LoVo (cell line): ENCODE measurements at places on chromosomes 2 and 18.

DNA sequence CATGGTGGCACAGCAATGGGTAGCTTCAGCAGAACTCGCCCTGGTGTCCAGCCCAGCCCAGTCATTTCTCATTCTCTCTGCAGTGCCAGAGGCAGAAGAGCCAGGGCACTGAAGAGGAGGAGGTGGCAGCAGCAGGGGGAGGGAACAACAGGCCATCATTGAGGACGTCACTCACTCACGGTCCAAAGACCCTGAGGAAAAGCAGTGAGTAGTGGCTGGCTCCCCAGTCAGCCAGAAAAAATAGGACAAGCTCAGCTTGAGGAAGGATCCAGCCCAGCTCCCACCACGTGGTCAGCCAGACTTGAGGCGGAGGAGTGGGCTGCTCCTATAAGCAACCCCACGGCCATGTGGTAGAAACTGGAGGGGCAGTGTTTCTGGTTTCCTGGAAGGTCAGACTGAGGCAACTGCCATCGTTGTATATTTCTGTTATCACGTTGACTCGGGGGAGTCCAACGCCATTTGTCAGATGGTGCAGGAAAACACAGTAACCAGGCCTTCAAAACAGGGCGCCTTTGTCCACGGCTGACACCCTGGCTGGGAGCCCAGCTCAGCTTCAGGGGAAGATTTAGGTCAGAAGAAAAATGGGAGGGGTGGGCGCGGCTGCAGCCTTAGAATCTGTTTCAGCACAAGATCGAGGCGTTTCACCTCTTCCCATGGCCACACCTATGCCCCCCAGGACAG is 19.0 kb upstream of the TMEM247 start:
- no peak for DNase-seq

DNA sequence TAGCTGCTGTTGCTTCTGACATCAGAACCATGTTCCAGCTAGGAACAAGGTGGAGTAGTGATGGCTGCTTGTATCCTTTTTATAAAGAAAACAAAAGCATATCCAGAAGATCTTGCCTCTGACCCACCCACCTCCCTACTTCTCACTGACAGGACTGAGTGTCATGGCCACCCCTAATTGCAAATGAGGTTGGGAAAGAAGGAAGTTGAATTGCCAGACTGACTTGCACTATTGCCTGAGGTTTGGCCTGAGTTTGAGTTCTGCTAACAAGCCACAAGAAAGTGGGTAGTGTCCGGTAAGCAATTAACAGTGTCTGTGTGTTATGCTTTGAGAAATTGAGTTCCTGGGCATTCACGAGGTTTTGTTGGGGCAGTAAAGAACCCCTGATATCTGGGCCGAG is 22.8 kb downstream of the SGPP2 start:
- no peak for DNase-seq

DNA sequence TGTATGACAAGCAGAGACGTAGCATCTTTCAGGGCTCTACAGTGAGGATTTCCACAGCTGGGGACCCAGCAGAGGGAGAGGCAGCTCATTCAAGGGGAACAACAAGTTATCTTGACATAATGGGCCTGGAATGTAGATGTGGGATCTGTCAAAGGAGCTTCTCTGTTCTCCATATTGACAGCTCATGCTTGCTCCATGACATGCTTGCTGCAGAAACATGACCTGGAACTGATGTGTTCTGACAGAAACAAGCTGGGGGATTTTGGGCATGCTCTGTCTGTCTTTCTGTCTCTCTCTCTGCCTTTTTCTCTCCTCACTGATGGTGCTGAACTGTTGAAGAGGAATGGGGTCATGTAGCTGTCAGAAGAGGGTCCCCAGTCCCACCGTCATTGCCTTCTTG is 79.6 kb downstream of the MMADHC start:
- no peak for DNase-seq

DNA sequence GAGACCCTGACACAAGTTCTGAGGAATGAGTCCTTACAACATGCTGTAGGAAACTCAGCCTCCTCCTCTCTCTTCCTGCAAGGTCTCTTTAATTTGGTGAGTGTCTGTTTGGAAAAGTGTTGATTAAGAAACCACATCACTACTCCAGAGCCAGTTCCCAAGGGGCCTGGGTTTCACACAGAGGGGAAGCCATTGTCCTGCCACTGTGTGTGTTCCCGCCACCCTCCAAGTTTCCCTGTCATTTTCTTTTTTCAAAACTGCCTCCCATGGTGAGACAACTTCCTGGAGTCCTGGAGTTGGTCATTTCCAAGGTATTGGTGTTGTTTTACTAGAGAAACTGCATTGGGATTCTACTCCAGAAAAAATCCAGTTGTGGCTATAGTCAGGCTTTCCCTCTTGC is 232.0 kb upstream of the PARD3B start:
- DNase-seq: no peak

DNA sequence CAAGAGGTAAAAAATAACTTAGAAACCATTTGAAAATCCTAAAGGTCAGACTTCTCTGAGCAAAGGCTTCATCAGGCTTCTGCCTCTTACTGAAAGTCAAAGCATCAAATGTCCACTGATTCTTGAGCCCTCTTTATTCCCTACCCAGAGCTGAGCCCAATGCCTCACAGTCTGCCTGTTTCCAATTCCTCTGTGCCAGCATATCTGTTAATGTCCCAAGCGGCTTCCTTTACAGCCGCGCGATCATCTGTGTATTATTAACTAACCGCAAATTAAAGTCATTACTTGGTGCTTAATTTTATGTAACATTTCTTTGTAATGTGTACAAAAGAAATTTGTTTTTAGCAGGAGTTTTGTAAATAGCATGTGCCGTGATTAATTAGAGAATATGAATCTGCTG is 418.8 kb upstream of the HNRNPA3 start:
- DNase-seq: no peak

GRCh38 chr2:126543081-126543480 is 112.9 kb upstream of the GYPC start:
- no peak for DNase-seq

DNA sequence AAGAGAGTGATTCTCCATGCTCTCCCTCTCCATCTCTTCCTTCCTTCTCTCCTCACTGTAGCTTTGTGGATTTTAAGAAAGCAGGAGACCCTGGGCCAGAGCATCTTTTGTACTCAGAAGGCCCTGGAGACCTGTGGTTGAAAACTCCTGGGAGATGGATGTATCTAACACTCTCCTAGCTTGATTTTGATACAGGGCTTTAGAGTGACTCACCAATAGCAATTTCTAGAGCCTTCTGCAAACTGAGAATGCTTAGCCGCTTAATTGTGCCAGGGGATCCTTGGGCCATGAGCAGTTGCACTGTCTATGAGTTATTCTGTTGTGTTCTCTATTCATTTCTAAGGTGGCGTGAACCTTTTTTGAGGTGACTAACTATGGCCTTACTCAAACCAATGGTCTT is 17.7 kb downstream of the HOXD1 start:
- no peak for DNase-seq

DNA sequence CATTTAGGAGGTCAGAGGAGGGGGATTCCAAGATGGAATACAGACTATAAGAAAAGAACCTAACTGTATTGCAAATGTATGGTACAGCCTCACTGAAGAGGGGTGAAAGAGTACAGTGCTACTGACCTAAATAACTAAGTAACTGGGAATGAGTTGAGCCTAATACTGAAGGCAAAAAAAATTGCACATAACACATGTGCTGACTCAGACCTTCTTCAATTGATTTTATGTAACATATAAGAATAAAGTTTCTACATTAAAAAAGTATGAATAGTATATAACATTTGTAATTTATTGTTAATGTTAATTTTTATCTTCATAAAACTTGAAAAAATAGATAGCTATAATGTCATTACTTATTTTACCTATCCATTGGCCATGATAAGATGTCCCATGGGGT is 41.7 kb downstream of the MALT1 start:
- no peak for DNase-seq
